ENCODE measurements at places on chromosomes 5 and 9. TPM values are rescaled to one million over a fixed set of nuclear protein-coding genes. Genes with fewer than 3 reads are reported as not detected.

FOXI1 gene
- total RNA-seq = not detected

PCDHGA8 gene
- 3.5 TPM for total RNA-seq

DNA sequence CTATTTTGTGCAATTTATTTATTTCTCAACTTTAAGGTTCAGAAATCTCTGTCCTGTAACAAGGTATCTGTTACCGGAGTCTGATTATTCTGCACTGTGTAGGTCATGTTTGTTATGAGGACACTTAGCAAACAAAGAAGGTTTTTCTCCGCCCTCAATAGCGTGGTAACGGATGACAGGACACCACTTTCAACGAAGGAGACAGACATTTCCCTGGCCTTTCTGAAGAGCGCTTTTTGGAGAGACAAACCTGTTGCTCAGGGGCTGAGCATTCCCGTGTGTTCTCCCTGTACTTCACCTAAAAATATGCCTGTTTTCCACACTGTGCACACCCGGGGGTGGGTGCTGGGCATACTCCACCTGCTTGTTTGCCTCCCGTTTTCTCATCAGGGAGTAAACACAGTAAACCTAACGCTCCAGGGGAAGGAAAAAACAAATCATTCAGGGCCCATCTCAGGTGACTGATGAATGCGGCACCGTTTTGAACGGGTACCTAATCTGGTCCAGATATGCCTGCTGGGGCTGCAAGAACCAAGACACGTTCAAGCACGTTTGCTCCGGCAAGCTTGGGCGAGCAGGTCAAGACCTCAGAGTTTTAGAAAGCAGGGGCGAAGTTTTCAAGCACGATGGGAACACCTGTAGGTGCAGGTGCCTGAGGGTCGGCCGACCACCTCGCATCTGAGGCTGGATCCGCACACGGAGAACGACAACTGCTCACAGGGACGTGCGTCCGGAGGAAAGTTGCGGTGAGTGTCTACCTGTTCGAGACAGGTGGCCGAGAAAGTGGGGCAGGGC is 859 bp downstream of the RETREG1 start:
- peak; percentile 72 for DNase-seq

DNA sequence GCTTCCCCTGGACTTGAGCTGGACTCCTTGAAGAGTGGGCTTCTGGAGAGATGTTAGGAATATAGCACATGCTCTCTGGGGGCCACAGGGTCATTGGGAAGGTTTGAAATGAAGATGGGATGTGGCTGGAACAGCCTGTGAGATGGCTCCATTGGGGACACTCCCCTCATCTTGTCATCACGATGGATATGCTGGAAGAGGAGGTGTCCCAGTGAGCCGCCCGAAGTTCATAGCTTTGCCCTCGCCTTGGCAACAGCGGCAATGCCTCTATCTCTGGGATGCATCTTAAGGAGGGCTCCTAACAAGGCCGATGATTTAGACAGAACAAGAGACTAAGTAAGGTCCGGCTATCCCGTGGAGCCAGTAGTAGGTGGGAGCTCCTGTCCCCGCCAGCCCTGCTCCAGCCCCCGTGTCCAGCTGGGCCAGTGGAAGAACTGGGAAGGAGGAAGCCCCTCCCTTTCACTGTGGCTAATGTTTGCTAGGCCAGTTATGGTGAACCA is 23.9 kb downstream of the AMBP start:
- peak; percentile 11 for DNase-seq

- peak; percentile 51 for DNase-seq
Observed at GRCh38 chr5:180116077-180116999, 44.8 kb upstream of the RNF130 start.

GRCh38 chr5:756171-756570 is 28.4 kb downstream of the ZDHHC11B start:
- no peak for DNase-seq

DNA sequence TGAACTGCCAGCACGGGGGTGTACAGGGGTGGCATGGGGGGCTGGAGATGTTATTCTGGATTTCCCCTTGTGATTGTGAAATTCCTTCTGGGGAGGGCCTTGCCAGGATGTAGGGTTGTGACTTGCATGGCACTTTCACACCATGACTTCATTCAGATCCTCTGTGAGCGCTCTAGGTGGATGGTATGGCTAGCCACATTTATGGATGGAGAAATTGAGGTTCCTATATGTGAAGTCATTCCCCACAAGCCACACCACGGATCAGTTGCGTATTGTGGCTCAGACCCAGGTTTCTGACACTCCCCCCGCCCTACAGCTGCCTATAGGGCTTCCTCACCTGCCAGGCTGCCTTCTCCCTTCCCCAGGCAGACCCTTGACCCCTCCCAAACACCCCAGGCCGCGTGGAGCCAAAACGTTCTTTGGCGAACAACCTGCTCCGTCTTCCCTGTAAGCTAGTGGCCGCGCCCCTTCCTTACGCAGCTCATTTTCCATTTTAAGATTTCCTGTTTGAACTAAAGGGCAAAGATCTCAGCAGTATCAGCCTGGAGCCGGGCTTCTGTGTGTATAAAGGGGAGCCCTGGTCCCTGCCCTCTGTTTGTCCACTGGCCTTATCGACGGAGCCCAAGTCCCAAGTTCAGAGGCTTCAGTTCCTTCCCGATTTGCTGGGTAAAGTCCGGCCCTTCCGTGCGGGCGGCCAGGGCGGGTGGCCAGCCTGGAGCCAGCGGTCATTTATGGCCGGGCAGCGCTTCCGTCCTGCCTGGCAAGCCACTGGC is 97.8 kb upstream of the KLF4 start:
- DNase-seq = peak; percentile 53

DNA sequence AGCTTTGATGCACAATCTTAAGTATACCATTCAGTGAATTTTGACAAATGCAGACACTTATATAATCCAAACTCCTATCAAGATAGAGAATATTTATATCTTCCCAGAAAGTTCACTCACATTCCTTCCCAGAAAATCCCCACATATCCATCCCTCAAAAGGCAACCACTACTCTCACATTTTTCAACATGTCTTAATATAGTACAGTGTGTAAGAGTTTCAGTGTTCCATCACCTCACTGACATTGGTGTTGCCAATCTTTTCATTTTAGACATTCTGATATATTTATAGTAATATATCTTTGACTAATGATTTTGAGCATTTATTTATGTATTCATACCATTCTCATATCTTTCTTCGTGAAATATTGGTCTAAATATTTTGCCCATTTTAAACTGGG is 38.1 kb upstream of the JAK2 start:
- peak; percentile 59 for DNase-seq

DNA sequence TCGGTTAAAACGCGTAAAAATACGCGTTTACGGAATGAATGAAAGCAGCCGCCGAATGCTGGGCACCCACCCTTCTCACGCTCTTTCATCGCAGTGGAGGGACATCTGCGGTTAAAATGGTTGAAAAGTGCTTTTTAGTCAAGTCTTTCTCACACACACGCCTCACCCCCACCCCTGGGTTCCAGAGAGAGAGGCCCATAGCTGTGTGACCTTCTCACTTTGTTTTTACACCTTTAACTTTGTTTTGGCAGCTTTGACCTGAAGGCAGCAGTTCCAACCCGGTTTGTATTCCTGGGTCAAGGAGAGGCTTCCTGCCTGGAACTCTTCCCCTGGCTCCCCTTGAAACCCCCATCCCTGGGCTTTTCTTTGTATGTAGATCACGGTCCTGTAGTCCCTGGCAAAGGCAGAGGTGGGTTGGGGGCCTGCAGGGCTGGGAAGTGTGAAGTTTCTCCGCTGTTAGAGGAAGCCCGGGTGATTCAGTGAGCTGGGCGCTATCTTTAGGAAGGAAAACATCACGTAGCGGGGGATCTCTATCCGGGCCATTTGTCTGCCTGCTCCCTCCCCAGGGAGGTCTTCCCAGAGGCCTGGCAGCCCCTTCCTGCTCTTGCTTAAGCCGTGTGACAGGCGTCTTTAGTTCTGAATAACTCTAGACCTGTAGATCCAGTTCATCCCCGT is 29.6 kb downstream of the SPRY4 start:
- DNase-seq = no peak

DNA sequence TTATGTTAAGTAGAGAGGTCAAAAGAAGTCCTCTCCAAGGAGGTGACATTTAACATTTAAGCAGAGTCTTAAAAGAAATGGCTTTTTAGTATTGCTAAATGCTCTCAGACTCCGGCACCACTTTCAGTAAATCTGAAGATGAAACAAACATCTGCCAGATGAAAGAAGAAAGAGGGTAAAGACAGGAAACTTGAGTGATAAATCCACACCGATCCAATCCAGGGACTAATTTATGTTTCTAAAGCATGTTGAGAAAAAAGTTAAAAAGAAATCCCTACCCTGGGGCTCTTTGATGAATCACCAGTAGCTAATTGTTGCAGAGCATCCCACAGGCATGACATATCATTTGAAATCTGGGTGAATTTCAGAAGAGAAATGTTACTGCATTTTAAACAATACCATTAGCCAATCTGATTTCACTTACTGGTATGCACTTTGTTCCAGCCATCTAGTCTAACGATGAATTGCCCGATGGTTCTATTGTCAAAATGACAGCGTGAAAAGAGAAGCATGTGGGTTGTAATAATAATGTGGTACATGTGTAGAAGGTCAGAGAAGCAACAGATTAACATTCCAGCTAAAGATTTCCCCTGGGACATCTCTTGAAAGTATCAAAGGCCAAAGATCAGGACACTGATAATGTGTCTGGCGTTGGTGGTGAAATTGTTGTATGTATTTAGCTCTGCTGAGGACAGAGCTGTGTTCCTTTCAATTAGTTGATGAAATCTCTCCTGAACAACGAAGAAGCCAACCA is 485.7 kb downstream of the CSNK1G3 start:
- peak; percentile 72 for DNase-seq
